B cell (primary cell): ENCODE measurements at places on chromosomes 6 and 20.

DNA sequence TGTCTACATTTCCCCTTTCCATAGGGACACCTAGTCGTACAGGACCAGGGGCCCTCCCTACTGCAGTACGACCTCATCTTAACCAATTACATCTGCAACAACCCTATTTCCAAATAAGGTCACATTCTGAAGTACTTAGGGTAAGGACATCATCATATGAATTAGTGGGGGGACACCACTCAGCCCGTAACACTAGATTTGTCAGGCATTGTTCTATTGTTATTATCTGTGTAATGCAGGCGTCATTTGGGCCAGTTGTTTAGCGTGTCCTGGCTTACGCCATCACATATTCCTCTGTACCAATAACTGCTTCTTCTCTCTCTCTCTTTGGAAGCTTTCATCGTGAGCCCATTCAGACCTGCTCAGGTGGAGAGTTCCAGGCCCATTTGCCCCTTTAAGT, 89.3 kb downstream of the CAP2 start:
- DNase-seq, result no peak

DNA sequence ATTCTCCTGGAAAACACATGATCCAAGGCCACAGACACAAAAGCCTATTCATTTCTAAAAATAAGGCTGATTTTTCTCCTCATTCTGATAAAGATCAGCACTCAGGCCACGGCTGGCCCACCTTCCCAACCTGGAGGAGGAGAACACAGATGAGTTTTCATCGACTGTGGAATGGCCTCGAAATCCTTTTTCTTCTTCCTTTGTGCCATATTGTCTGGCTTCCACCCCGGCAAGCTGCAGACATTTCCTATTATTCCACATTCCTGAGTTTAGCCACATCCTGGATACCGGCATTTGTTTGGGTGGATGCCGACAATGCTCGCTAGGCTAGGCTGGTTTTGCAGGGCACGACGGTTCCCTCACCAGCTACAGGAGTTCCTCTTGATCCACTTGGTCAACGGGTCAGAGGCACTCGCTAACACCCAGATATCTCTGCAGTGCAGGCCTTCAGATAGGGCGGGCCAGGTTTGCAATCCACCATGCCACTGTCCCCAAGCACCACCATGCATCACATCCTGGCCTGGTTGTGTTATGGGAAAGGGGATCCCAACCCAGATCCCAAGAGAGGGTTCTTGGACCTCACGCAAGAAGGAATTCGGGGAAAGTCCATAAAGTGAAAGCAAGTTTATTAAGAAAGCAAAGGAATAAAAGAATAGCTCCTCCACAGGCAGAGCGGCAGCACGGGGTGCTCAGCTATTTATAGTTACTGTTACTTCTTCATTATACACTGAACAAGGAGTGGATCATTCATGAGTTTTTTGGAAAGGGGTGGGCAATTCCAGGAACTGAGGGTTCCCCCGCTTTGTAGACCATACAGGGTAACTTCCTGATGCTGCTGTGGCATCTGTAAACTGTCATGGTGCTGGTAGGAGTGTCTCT, 4.2 kb upstream of the CTSZ start:
- DNase-seq, result no peak

DNA sequence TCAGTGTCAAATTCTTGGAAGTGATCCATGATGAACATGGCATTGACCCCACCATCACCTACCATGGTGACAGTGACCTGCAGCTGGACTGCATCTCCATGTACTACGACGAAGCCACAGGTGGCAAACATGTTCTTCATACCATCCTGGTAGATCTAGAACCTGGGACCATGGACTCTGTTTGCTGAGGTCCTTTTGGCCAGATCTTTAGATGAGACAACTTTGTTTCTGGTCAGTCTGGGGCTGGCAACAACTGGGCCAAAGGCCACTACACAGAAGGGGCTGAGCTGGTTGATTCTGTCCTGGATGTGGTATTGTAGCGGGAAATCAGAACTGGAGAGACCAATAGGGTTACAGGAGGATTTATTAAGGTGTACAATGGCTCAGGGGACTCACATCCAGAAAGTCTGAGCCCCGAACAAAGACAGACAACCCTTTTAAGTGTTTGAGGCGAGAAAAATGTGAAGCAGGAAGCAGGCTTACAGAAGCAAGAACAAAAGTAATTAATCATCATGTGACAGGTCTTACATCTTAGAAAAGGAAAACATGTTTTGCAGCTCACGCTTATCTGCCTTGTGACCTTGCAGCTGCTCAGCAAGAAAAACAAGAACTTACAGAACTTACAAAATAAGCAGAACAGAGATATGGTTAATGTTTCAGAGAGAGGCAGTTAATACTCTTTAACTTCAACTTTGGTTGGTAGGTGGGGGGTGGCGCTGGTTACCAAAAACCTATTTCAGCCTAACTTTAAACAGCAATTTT, 58.8 kb upstream of the MOCS1 start:
- DNase-seq, result no peak

DNA sequence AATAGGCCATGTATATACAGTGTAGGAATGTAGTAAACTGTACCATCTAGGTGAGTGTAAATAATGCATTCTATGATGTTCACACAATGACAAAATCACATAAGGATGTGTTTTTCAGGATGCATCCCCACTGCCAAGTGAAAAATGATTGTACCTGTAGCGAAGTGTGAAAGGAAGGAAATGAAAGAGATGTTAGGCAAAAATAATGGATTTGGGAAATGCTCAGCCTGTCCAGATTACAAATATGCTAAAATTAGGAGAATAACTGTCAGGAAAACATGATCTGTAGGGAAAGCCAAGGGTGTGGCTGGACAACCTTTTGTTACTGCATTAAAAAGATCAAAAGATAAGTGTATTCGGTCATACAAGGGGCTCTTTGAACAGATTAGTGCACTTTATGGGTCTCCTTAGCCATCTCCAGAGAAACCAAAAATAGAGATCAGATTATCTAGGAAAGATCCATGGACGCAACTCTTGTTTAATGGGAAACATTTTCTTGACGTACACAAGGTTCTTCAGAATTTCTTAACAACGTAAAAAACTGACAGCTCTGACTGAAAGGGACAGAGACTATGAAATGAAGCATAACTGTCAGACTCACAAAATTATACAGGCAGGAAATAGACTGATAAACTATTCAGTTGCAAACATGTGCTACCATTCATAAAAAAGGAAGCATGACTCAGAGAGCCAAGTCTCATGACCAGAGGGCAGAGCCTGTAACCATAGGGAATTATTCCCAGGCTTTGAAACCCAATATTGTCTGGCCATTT, 253.6 kb upstream of the RAB32 start:
- DNase-seq, result no peak

DNA sequence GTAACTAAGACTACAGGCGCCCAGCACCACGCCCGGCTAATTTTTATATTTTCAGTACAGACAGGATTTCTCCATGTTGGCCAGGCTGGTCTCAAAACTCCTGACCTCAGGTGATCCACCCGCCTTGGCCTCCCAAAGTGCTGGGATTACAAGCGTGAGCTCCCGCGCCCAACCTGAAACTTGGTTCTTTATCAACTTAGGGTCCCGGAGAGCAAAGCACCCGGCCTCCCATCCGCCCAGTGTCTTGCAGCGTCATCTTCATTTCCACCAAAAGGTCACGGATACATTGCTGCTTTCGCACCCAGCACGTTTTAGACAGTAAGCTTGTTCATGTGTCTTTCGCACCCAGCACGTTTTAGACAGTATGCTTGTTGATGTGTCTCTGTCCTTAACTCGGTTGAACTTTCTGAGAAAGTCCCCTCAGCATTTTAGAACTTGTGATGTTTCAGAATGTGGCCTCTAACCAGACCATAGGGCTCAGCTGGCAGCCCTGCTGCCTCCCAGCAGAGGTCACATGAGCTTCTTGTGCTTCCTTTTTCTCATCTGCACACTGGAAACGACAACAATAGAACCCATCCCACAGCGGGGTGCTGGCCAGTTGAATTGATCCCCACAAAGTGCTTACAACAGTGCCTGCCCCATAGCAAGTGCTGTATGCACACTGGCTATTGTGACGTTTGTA, 48.8 kb downstream of the PRR18 start:
- DNase-seq, result no peak

- no peak for DNase-seq
These were observed 741.8 kb downstream of the HDGFL1 start for GRCh38 chr6:23311211-23311610.

GRCh38 chr20:38125157-38126056, 39.7 kb downstream of the TGM2 start:
- no peak for DNase-seq

DNA sequence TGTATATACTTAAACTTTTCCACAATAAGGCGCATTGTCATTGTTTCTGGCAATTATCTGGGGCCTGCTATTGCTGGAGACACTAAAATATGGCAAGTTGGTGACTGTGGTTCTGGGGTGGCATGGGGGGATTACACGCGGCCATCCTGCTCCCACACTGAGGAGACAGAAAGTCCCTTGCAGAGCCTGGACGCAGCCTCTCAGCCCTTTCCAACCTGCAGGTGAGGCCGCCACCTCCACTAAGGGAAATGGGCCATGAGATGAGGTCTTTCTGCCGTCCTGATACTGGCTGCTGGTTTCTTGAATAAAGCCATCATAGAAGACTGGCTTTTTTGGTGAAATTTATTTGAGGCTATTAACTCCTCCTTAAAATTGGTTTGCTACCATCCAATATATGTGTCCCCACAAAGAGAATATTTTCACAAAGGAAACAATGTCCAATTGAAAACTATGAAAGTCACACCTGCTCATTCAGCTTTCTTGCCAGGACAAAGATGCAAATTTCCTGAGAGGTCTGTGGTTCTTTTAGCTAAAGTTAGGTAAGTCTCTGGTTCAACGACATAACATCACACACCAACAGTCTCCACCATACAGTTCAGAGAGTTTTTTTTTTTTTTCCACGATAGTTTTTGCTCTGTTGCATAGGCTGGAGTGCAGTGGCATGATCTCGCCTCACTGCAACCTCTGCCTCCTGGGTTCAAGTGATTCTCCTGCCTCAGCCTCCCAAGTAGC, 13.0 kb downstream of the TXNDC5 start:
- no peak for DNase-seq

- DNase-seq, result no peak
These were observed 46.1 kb downstream of the HLA-F start for GRCh38 chr6:29769336-29769735.

- DNase-seq, result no peak
These were observed 35.0 kb upstream of the RNF24 start for GRCh38 chr20:4050203-4050980.

- no peak for DNase-seq
These were observed 349.4 kb downstream of the PREX1 start for GRCh38 chr20:48478370-48478769.

- DNase-seq, result no peak
These were observed 63.9 kb downstream of the JARID2 start for GRCh38 chr6:15309611-15310283.

DNA sequence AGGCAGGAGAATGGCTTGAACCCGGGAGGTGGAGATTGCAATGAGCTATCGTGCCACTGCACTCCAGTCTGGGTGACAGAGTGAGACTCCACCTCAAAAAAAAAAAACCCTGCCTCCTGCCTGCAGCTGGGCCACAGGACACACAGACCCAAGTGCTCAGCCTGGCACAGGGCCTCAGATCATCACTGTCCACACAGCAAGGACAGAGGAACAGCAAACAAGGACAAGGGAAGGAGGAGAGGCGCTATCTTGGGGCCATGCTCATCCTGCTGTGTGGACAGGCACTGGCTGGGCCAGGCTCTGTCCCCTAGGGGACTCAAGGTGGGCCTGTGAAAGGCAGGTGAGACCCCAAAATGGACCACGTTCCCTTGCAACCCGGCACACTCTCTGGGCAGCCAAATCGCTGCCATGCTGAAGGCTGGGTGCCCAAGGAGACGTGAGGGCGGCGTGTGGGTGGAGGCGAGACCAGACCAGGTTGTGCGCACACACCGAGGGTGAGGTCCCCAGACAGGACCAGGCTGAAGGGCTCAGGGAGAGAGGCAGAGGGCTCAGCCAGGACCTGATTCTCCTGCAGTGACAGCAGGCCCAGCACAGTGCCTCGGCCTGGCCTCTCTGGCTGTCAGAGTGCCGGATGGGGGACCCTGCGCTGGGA, 9.1 kb downstream of the UCKL1 start:
- no peak for DNase-seq

GRCh38 chr6:158559895-158560835, at the start of gene TMEM181:
TMEM181 (plus strand) TSS chr6:158560091; CDS start chr6:158560225, 134 bp downstream.
- DNase-seq, result peak; percentile 92

- DNase-seq, result no peak
These were observed 191.2 kb upstream of the PREP start for GRCh38 chr6:105593805-105594671.

DNA sequence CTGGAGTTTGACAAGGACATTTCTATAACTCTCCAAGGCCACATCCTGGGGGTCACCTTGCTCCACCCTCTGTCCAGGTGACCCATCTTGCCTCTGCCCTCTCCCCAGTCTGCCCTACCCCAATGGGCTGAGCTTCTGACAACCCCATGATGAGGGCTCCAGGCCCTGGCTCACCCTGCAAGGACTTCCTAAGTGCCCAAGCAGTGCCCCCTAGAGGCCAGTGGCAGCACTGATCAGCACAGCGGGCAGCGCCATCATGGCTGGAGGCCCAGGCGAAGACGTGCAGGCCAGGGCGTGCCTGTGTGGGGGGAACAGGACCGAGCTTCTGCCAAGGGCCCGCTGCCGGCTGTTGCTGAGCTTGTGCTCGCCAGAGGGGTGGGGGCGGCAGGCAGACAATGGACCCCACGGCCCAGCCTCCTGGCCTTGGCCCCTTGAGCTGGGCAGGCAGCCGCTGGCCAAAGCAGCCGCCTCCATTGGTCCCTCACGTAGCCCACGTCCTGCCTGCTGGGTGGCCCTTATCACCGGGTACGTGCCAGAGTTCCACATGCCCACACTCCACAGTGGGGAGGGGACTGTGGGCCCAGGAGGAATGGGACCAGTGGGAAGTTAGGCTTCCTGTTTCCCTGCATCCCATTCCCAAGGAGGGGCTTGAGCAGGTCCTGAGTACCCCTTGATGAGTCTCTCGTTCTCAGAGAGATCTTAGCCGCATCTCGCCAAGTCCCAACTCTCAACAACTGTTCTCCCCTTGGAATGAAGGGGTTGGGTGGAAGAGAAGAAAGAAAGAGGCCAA, 64.3 kb downstream of the MRPL14 start:
- DNase-seq, result no peak

DNA sequence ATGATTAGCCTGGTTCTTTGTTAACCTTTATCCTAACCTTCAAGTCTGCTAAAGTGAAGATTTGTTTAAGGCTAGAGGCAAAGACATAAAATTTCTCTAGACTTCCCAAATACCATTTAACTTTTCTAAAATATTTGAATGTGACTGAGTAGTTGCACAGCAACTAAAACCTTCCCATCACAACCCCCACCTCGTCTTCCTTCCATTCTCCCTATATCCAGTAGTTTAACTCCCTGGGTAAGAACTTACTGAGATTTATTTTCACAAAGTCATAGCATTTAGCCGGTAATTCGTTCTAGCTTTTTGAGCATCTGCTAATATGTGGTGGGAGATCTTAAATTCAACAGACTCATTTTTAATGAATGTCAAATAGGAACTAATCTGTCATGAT, 87.9 kb upstream of the AKIRIN2 start:
- DNase-seq, result no peak

DNA sequence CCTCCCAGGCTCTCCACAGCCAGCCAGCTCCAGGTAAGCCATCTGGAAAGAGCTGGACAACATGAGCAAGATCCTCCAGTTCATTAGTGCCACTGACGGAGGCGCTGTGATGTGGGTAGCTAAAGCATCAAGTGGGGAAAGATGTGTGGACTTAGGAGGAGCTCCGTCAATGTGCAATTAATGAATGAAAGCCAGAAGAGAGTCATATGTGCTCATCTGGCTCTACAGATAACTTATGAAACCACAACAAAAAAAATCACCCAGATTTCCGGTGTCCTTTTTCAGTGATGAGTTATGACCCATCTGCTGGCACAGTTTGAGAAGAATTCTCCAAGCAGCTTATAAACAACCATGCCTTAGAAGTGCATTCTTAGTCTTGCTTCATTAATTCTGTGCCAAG, 311.7 kb upstream of the PLCB4 start:
- DNase-seq, result no peak
